Cardiac muscle cell (in vitro differentiated cells and primary cell): ENCODE measurements at places on chromosomes 3 and 15. TPM values are rescaled to one million over a fixed set of nuclear protein-coding genes. Genes with fewer than 3 reads are reported as not detected.

SLC6A1 gene
- not detected in 2 replicates for total RNA-seq

- H3K36me3 ChIP-seq, result no peaks in the 10 kb centered on the region
- H3K4me3 ChIP-seq, result no peak overlapping the region
- peak; percentile 90 for DNase-seq
- H3K27ac ChIP-seq, result no peak overlapping the region
Measured at GRCh38 chr3:52339612-52340011, 23.5 kb downstream of the DNAH1 start.

GRCh38 chr3:158101335-158102241 is 4.6 kb downstream of the SHOX2 start:
- H3K4me3 ChIP-seq, result no peak overlapping the region
- peaks cover 100% of the 10 kb centered on the region for H3K27me3 ChIP-seq
- no peak overlapping the region for H3K27ac ChIP-seq
- H3K36me3 ChIP-seq, result no peaks in the 10 kb centered on the region
- no peaks in the 10 kb centered on the region for H3K4me1 ChIP-seq

ZPLD1 gene
- total RNA-seq, result 0.18 and 0.60 TPM in 2 replicates

DNA sequence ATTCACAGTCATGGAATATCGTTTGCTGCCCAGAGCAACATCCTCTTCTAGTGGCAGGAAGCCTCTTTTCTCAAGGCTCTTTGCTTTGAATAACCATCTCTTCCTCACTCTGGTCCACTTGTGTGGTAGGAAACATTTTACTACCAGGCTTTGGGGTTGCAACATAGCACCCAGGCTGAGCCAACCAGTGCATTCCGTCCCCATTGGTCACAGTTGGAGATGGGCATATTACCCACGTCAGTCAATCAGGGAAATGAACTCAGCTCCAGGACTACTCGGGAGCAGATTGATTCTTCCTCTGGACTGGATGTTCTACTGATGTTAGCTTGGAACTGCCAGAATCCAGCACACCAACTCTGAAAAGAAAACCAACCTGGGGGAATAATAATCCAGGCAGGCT is 4.2 kb upstream of the PEX5L start:
- DNase-seq, result no peak
- no peak overlapping the region for H3K27ac ChIP-seq
- peaks cover 36% of the 10 kb centered on the region for H3K27me3 ChIP-seq
- H3K4me1 ChIP-seq, result peaks cover 5% of the 10 kb centered on the region
- no peak overlapping the region for H3K4me3 ChIP-seq

GRCh38 chr3:24220859-24221657 is 273.6 kb downstream of the THRB start:
- peaks cover 9% of the 10 kb centered on the region for H3K4me1 ChIP-seq
- no peaks in the 10 kb centered on the region for H3K27me3 ChIP-seq
- peak; percentile 90 for DNase-seq
- H3K27ac ChIP-seq, result no peak overlapping the region
- no peaks in the 10 kb centered on the region for H3K36me3 ChIP-seq
- H3K4me3 ChIP-seq, result no peak overlapping the region

DNA sequence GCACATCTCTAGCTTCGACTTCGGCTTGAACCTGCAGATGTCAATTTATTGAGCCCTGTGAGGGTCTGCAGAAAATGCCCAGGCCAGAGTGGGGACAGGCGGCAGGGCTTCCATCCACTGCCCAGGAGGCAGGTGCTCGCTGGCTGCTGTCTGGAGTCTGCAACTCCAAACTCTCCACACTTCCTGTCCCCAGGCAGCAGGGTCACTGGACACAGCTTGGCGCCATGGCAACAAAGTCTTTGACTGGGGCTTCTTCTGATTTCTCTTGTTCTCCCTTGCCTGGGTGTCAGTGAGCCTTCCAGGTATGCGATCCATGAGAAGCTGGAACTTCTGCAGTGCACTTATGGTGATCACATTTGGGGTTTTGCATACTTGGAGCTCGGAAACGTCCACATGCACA is 33.5 kb downstream of the SV2B start:
- H3K4me3 ChIP-seq, result no peak overlapping the region
- H3K27ac ChIP-seq, result no peak overlapping the region
- no peaks in the 10 kb centered on the region for H3K27me3 ChIP-seq
- no peaks in the 10 kb centered on the region for H3K36me3 ChIP-seq
- DNase-seq, result no peak
- no peaks in the 10 kb centered on the region for H3K4me1 ChIP-seq

GABRG3 gene
- not detected in 2 replicates for total RNA-seq

- H3K27me3 ChIP-seq, result no peaks in the 10 kb centered on the region
- no peaks in the 10 kb centered on the region for H3K4me1 ChIP-seq
- no peak overlapping the region for H3K27ac ChIP-seq
- H3K4me3 ChIP-seq, result no peak overlapping the region
Measured at GRCh38 chr3:45704301-45704943, 15.2 kb downstream of the SACM1L start.

- no peak overlapping the region for H3K4me3 ChIP-seq
- DNase-seq, result peak; percentile 15
- H3K27me3 ChIP-seq, result peaks cover 73% of the 10 kb centered on the region
Measured at GRCh38 chr15:67701669-67702068, 123.6 kb upstream of the SKOR1 start.

RTF1 gene
- 31.2 and 39.7 TPM in 2 replicates for total RNA-seq

DNA sequence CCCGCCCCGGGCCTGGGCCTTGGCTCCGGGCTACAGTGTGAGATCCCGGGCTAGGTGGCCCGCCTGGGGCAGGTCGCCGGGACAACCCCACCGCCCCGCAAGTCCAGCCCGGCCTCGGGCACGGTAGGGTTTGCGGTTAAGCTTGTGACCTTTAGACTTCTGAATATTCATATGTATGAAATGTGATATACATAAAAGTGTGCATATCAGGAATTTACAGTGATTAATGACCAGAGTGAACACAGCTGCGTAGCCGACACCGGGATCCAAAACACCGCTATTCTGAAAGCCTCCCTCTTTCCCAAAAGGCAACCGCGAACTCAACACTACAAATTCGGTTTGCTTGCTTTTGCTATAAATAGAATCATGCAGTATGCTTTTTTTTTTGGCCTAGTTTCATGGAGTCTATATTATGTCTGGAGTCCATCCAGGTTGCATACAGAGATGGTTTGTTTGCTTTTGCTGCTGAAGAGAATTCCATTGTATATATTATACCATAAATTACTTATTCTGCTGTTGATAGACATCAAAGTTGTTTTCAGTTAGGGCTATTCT is 636 bp upstream of the SNRPA1 start:
- H3K27ac ChIP-seq, result peak overlapping the region; percentile 80
- no peaks in the 10 kb centered on the region for H3K27me3 ChIP-seq
- H3K4me1 ChIP-seq, result peaks cover 15% of the 10 kb centered on the region
- H3K36me3 ChIP-seq, result peaks cover 6% of the 10 kb centered on the region

GPR171 gene
- not detected in 2 replicates for total RNA-seq

GRCh38 chr15:55457401-55458022 is 49.2 kb downstream of the PIERCE2 start:
- DNase-seq, result no peak
- H3K4me3 ChIP-seq, result no peak overlapping the region
- H3K36me3 ChIP-seq, result no peaks in the 10 kb centered on the region
- no peaks in the 10 kb centered on the region for H3K4me1 ChIP-seq

GRCh38 chr3:62241279-62241678 is 132.1 kb downstream of the FEZF2 start:
- no peaks in the 10 kb centered on the region for H3K36me3 ChIP-seq
- no peak for DNase-seq
- H3K27me3 ChIP-seq, result no peaks in the 10 kb centered on the region
- H3K27ac ChIP-seq, result no peak overlapping the region

TMEM207 gene
- not detected in 2 replicates for total RNA-seq

CHCHD4 gene
- 16.0 and 21.6 TPM in 2 replicates for total RNA-seq

GRCh38 chr3:53766706-53767105 is 79.5 kb downstream of the CHDH start:
- H3K4me3 ChIP-seq, result no peak overlapping the region
- peaks cover 5% of the 10 kb centered on the region for H3K36me3 ChIP-seq
- DNase-seq, result no peak
- peaks cover 11% of the 10 kb centered on the region for H3K4me1 ChIP-seq
- no peak overlapping the region for H3K27ac ChIP-seq

DNA sequence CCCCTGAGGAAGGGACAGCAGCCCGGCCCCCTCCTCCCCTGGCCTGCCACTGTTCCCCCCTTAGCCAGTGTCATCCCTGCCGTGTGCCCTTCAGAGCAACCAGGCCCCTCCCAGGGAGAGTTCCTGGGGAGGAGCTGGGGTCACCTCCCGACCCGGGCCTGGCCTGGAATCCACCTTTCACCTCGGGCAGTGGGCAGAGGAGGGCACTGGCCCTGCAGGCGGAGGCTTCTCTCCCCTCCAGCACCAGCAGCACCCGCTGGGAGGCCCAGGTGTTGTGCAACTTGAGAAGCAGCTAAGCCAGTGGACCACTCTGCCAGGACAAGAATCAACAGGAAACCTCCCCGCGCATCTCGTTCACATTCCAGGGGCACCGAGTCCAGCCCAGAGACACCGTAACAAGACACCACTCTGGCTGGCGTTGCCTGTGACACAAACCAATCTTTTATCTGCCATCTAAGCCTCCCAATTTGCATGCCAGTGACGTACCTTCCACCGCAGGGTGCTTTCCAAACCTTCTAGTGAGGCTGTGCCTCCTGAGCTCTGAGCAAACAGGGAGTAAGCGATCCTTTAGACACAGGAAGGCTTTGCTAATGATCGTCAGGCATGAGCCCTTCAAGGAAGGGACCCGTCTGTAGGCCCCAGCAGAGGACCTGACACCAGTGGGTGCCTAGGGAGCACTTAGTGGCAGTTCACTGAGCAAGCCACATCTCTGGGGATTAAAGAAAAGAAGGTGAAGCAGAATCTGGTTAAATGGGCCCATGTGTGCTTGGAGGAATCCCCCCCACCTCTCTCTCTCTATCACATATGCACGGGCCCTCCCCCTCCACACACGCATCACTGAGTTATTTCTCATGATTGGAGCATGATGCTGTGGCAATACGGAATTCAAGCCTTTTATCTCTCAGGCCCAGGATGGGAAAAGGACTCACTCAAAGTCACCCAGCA is 98.9 kb upstream of the TLE3 start:
- H3K4me3 ChIP-seq, result no peak overlapping the region
- H3K4me1 ChIP-seq, result no peaks in the 10 kb centered on the region
- no peak overlapping the region for H3K27ac ChIP-seq
- DNase-seq, result peak; percentile 67

GRCh38 chr3:63949005-63949404 is 36.8 kb upstream of the SCAANT1 start:
- peaks cover 42% of the 10 kb centered on the region for H3K4me1 ChIP-seq
- no peaks in the 10 kb centered on the region for H3K36me3 ChIP-seq
- peak; percentile 79 for DNase-seq
- no peak overlapping the region for H3K27ac ChIP-seq
- no peak overlapping the region for H3K4me3 ChIP-seq

GRK7 gene
- total RNA-seq, result not detected in 2 replicates

GRCh38 chr3:192684151-192684550 is 43.2 kb downstream of the FGF12 start:
- H3K4me1 ChIP-seq, result no peaks in the 10 kb centered on the region
- H3K27me3 ChIP-seq, result no peaks in the 10 kb centered on the region
- DNase-seq, result no peak
- no peak overlapping the region for H3K4me3 ChIP-seq

- no peaks in the 10 kb centered on the region for H3K27me3 ChIP-seq
- H3K4me3 ChIP-seq, result peak overlapping the region; percentile 64
- H3K27ac ChIP-seq, result no peak overlapping the region
- DNase-seq, result no peak
Measured at GRCh38 chr3:194686414-194686815, 732 bp downstream of the FAM43A start.

DNA sequence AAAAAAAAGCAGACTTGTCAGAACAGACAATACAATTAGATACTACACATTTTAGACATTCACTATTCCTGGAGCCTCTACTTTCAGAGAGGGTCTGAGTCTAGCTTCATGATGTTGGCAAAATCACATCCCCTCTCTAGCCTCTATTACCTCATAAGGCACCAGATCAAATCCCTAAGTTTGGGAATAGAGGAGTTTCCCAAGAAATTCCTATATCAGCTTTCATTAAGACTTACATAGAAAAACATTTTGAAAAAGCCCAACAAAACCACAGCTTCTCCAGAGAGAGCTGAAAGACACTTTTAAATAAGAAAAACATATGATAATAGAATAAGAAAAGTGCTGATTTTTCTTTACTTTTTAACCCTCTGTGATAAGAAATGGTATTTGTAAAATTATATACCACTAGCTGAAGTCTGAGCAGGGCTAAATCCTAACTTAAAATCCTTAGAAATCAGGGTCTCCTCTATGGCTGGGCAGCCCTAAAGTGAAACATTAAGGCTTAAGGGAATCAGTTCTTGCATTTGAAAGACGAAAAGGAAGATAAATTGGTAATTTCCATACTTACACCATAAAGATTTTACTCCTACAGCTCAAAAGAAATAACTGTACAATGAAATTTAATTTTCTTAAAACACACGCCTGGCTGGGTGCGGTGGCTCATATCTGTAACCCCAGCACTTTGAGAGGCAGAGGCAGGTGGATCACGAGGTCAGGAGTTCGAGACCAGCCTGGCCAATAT is 4.3 kb downstream of the TBC1D2B start:
- H3K4me3 ChIP-seq, result no peak overlapping the region
- no peak for DNase-seq
- H3K4me1 ChIP-seq, result no peaks in the 10 kb centered on the region
- no peaks in the 10 kb centered on the region for H3K27me3 ChIP-seq
- no peak overlapping the region for H3K27ac ChIP-seq

ZNF35 gene
- 10.6 and 14.7 TPM in 2 replicates for total RNA-seq

CPNE9 gene
- total RNA-seq, result not detected in 2 replicates

DNA sequence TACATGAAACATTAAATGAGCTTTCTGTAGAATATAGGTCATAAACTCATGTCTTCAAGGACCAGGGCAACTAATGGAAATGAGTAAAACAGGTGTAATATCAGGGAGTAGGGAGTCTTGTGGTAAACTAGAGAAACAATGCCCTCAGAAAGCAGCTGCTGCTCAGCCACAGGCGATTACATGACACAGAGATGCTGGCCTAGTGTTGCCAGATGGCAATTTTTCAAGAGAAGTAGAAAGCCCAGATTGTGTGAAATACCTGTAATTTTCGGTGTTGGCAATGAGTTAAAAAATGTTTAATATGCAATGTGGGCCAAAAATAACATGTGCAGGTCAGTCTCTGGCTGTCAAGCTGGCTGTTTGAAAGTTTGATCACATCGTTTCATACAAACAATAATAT is 23.4 kb downstream of the NCEH1 start:
- H3K27me3 ChIP-seq, result no peaks in the 10 kb centered on the region
- H3K4me1 ChIP-seq, result peaks cover 14% of the 10 kb centered on the region
- H3K36me3 ChIP-seq, result no peaks in the 10 kb centered on the region
- no peak overlapping the region for H3K27ac ChIP-seq
- H3K4me3 ChIP-seq, result no peak overlapping the region

- no peak overlapping the region for H3K4me3 ChIP-seq
- no peak for DNase-seq
- H3K27me3 ChIP-seq, result no peaks in the 10 kb centered on the region
- no peaks in the 10 kb centered on the region for H3K36me3 ChIP-seq
Measured at GRCh38 chr3:194091141-194091540, 44.8 kb upstream of the HES1 start.

GRCh38 chr3:99430348-99431134 is 207.9 kb upstream of the COL8A1 start:
- no peaks in the 10 kb centered on the region for H3K27me3 ChIP-seq
- H3K4me1 ChIP-seq, result no peaks in the 10 kb centered on the region
- no peak overlapping the region for H3K4me3 ChIP-seq
- DNase-seq, result peak; percentile 10

- H3K4me1 ChIP-seq, result peaks cover 9% of the 10 kb centered on the region
- no peaks in the 10 kb centered on the region for H3K36me3 ChIP-seq
- H3K27ac ChIP-seq, result no peak overlapping the region
- H3K4me3 ChIP-seq, result no peak overlapping the region
- H3K27me3 ChIP-seq, result no peaks in the 10 kb centered on the region
Measured at GRCh38 chr3:195249057-195249770, 21.7 kb downstream of the XXYLT1 start.

C3orf70 gene
- total RNA-seq, result 0.42 and 1.1 TPM in 2 replicates

MFAP1 gene
- 21.4 and 28.0 TPM in 2 replicates for total RNA-seq
